Cortex of kidney (tissue), 1 donor: ENCODE measurements at places on chromosomes 13 and 19.

GRCh38 chr13:96090240-96091101 is 564 bp downstream of the HS6ST3 start:
- no peak for DNase-seq

- DNase-seq: no peak
Measured at GRCh38 chr13:42021851-42022250, 26.6 kb upstream of the DGKH start.

DNA sequence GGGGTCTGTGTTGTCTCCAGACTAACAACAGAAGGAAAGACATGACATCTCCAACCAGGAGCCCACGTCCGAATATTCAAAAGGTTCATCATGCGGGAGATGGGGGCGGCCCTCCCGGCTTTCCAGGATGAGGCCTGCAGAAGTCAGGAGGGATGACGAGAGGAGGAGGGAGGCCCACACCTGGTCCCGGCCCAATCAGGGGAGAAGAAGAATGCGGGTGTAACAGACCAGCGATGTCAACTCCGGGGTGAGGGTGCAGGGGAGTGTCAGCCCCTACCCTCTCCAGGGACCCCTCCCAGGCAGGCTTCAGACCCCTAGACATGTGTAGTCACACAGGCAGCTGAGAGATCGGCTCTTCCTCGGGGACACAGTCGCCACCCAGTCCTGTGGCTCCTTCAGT is 275.3 kb upstream of the ZNF507 start:
- DNase-seq: no peak

GRCh38 chr13:42041011-42041683 is 7.3 kb upstream of the DGKH start:
- DNase-seq: no peak

DNA sequence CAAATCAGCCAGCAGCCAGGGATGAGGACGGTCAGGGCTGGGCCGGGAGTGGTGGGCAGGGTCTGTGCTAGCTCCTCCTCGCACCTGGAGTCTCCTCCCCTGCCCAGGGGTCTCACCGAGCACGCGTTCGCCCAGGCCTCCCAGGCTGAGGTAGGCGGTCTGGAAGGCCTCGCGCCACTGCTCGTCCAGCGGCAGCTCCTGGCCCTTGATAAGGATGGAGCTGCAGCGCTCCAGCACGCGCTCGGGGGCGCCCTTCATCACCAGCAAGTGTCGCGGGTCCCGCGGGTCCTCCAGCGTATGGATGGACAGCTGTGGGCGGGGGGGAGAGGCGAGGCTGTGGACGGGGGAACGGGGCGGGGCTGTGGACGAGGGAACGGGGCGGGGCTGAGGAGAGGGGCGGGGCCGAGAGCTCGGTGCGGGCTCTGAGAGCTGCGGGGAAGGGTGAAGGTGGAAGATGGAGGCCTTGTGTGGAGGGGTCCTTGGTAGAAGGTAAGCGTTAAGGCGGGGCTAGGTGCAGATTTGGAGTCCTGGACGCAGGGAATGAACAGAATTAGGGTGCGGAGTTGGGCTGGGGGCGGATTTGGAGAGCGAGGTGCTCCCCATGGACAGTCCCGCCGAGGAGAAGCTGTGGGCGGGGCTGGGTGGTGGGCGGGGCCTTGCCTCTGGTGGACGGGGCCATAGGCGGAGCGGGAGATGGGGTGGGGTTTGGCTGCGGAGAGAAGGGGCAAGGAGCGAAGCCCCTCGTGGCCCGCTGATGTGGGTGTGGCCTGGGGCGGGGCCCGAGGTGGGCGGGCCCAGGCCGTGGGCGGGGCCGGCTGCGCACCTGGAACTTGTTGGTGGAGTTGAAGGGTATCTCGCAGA is 5.7 kb downstream of the ATP4A start:
- no peak for DNase-seq

DNA sequence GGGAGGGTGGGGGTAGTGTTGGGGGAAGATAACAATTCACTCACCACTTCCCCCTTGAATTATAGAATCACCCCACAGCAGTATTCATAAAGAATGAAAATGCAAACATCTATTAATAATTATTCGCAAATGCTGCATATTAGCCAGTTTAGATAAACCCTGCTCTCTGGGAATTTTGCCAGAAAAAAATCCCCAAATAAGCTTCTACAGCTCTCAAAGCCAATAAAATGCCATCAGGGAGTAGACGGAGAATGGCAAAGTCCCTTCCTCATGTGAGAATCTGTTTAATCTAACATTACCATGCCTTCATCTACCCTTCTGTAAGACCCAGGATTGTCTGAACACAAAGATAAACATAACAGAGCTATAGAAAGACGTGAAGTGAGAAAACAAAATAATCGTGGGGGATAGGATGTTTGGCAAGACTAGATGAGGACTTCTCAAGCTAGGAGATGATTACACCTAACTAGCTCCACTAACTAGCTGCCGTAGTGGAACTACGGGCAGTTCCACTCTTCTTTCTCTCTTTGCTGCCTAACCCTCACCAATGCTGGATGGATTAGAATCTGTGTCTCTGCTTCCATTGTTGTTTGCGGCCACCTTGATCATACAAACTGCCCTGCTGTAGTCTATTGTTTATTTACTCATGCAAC is 32.4 kb upstream of the CACNA1A start:
- no peak for DNase-seq

DNA sequence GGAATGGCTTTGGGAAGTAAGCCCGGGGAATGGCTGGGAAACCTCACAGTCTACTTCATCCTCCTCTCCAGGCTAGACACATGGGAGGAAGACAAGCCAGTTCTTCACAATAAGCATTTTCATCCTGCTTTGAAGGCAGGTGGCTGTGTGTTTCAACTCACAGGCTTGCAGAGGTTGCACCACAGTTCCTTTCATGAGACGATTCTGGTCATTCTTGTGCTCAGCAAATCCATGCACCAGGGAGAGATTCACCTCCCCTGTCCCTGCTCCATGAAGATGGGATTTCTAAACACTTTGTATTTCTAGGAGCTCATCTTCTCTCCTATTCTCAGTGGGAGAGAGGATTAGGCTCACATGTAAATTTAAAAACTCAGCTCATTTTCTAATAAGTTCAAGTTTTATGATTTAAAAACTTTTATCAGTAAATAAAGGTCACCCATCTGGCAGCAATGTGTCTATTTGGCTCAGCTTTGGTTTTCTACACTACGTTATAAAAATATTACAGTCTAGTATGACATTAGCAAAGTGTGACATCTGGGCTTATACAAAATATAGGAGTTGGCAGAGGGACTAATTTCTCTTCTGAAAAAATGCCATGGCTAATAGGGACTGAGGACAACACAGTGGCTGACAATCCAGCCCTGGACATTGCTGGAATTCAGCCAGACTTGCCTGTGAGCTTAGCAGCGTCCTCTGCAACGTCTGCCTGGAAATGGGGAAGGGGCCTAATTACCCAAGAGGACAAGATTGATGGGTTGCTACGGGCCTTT is 283.2 kb upstream of the SLC10A2 start:
- DNase-seq: no peak

GRCh38 chr19:33156334-33156733 is 24.4 kb downstream of the WDR88 start:
- no peak for DNase-seq

- no peak for DNase-seq
Measured at GRCh38 chr13:111129465-111130115, 14.5 kb downstream of the ARHGEF7 start.

- no peak for DNase-seq
Measured at GRCh38 chr13:44252938-44253337, 120.7 kb upstream of the SERP2 start.

GRCh38 chr19:42143341-42144234 is 11.3 kb upstream of the POU2F2 start:
- DNase-seq: no peak

DNA sequence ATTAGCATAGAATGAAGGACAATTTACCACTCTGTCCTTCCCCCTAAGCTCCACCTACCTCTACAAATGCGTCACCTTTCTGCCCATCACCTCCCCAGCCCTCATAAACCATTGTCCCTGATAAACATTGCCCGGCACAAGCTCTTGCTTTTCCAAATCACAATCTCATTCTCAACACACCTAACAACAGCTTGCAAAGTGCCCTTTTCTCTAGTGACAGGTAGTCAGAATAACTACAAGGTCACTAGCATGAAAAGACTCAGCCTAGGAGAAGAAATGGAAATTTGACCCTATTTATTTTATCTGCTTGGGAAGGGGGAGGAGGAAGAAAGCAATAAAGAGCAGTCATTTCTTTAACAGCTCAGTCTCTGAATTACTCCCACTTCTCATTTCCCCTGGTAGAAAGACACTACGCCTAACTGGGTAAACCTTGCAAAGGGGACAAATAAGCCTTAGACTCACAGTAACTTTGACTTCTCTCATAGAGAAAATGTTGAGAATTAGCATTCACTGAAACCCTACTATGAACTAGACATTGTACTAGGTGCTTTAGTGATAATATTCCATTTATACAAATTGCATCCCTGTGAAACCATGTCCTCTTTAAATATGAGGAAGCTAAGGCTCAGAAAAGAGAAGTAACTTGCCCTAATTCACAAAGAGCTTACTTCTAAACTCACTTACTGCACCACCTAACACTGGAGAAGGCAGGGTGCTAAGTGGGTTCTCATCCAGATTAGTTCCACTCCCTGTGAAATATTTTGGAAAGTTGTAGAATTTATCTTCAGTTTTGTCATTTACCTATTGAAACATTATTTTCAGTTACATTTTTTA is 116.2 kb upstream of the FNDC3A start:
- DNase-seq: no peak

- DNase-seq: no peak
Measured at GRCh38 chr19:11263726-11264125, 1.4 kb upstream of the DOCK6 start.

DNA sequence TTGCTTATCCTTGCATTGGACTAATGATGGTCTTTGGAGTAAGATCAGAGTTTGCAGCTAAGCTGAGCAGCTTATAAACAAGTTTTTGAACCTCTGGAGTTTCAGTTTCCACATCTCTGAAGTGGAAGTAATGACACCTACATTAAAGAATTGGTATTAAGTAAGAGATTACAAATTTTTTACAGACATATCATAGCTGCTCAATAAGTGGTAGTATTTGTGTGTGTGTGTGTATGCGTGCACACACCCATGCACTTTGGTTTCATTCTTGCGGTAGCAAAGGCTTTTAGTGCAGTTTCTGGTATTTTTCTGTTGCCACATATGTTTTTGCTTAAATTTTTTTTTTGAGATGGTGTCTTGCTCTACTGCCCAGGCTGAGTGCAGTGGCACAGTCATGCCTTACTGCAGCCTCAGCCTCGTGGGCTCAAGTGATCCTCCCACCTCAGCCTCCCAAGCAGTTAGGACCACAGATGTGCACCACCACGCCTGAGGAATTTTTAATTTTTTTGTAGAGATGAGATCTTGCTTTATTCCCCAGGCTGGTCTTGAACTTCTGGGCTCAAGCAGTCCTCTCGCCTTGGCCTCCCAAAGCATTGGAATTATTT is 4.5 kb downstream of the NAA16 start:
- no peak for DNase-seq

DNA sequence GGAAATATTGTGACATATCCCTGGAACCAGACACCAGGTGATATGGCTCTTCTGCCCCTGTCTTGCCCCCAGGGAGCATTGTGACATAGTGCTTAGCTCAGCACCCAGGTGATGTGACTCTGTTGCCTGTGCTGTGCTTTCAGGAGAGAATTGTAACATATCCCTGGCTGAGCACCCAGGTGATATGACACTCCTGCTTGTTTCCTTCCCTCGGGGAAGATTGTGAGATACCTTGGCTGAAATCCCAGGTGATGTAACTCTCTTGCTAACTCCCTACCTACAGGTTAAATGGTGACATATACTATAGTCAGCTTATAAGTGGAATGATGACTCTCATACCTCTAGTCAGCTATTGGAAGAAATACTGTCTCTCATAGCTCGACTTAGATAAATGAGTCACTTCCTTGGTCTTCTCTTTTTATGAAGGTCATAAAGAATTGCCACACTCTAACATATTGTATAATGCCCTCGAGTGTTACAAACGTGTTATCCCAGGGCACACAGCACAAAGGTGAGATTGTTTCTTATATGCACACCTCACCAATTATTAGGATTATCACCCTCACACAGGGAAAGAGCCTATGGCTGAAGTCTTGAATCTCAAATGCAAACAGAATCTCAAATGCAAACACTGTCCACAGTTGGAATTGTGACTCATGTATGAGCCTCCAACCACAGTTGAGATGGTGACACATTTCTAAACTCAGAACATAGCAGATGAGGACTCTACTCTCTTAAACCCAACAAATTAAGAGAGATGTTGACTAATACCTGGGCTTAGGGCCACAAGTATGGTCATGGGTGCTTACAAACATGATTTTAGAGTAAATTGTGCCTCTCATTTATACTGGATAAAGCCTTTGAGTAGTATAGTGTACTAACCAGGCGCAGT is 32.7 kb upstream of the ZNF254 start:
- DNase-seq: no peak

GRCh38 chr19:44401139-44402115 is at the start of gene ZNF285:
Gene ZNF285 (minus strand): TSS chr19:44401608. CDS start chr19:44397213, 4,395 bp downstream.
- no peak for DNase-seq

DNA sequence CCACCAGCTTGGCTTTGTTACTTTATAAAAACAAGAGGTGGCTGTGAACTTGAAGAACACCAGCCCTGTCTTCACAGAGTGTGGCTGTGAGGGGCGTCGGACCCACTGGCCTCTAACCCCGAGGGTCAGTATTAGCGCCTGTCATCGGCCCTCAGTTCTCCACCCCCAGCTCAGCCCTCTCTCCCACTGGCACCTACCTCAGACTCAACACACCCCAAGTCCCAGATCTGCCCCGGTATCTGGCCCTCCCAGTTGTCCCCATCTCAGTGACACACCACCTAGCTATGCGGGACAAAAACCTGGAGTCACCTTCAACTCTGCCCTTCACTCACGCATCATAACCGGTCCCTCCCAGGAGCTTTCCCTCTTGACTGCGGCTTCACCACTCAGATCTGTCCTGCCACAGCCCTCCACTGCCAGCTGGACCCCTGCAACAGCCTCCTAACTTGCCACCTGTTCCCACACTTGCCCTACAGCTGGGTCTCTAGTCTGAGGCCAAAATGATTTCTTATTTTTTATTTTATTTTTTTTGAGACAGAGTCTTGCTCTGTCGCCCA is 45.4 kb downstream of the PEPD start:
- no peak for DNase-seq

DNA sequence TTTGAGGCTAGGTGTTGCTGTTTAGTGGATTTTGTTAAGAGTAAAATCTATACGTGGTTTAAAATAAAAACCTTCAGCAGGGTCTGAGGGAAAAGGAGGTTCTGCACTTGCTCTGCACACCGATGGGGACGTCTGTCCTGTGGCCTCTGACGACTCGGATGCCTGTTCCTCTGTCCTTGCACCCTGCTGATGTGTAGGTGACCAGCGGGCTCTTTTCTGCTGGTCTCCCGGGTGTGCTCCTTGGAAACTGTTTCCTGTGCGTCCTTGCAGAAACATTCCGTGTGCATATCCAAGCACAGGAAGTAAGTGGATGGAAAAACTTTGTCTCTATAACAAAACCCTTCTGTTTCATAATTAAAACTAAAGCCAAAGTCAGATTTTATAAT is 3.8 kb downstream of the ATP4B start:
- no peak for DNase-seq

GRCh38 chr19:29485293-29485692 is 40.5 kb upstream of the VSTM2B start:
- no peak for DNase-seq

GRCh38 chr19:28396287-28396831 is 816.6 kb downstream of the UQCRFS1 start:
- DNase-seq: no peak

GRCh38 chr19:42271045-42271419 is 2.0 kb downstream of the CIC start:
- no peak for DNase-seq
